Transverse colon (tissue), 4 donors: ENCODE measurements at places on chromosomes 2 and 18.

- DNase-seq, result no peak
- H3K4me3 ChIP-seq, result no peak overlapping the region
- peaks cover 29% of the 10 kb centered on the region for H3K4me1 ChIP-seq
- no peaks in the 10 kb centered on the region for H3K27me3 ChIP-seq
- no peak overlapping the region for H3K27ac ChIP-seq
- H3K36me3 ChIP-seq, result no peaks in the 10 kb centered on the region
These were observed 55.7 kb upstream of the EML4 start for GRCh38 chr2:42113452-42113851.

DNA sequence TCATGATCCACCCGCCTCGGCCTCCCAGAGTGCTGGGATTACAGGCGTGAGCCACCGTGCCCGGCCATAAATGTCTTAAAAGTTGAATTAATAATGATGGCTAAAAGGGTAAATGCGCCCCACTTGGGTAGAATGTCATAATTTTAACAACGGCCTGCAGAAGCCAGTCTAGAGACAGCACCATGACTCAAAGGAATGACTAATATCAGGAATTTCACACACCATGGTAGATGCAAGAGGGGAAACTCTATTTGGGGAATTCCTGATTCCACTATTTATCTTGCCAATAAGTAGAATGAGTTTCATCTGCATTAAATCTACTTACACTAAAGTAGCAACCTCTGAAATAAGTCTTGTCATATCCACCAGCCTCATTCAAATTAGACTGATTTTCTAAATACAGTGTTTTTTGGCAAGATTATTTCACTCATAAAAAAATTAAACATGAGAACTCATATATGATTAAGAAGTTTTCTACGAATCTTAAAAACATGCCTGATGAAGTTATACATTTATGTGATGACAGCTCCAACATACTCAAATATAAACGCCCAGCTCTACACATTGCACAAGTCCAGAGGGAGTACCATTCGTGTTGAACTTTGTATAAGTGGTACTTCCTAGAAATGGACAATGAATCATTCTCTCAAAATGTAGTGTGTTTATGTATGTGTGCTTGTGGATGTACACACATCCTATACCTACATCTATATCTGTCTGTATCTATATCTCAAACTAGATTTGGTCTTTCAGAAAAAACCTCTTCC is 309.7 kb downstream of the IRS1 start:
- no peak overlapping the region for H3K4me3 ChIP-seq
- H3K36me3 ChIP-seq, result no peaks in the 10 kb centered on the region
- no peak overlapping the region for H3K27ac ChIP-seq

DNA sequence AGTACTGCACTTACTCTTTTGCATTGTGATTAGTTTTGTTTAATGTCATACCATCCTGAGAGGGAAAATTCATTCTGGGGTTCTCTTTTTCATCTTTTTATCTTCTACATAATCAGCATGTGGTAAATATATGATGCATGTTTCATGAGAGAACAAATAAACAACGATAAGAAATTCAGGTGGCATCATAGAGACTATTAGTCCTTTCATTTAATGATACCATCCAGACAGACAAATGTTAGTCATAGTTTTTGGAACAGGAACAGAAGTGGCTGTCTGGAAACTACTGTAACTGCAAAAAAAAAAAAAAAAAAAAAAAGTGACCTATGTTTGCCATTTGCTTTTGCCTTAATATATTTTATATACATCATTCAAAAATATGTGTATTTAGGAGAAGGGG is 761.0 kb downstream of the EPHA4 start:
- no peak overlapping the region for H3K4me3 ChIP-seq
- no peak overlapping the region for H3K27ac ChIP-seq
- H3K36me3 ChIP-seq, result no peaks in the 10 kb centered on the region

- no peaks in the 10 kb centered on the region for H3K4me1 ChIP-seq
- no peak overlapping the region for H3K27ac ChIP-seq
These were observed 43.3 kb upstream of the SERPINB2 start for GRCh38 chr18:63844254-63844653.

DNA sequence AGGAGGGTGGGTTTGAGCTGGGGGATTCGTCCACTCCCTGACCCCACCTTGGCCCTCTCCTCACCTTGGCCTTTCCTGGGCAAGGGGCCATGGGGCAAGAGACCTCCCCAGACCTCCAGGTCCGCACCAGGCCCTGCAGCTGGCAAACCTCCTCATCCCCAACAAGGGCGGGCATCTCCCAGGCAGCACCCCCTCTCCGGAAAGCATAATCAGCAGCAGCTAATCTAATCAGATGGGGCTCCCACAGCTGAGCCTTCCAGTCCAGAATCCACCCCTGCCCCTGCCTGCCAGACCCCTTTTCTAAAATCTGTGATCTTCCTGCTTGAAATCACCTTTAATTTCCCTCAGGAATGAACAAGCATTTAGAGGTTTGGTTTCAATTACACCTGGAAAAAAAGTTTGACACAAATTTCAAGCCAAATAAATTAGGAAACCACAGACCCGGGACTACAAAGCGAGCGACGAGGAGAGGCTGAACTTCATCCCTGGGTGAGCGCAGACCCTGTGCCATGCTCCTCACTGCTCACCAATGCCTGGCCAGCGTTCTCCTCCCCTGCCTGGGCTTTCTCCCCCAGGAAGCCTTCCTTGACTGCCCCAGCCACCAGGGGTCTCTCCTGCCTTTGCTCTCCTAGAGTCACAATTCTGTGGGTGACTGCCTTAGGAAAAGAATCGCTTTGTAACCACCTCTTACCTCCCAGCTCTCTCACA is 143.0 kb upstream of the MYCN start:
- no peak overlapping the region for H3K4me3 ChIP-seq
- no peaks in the 10 kb centered on the region for H3K27me3 ChIP-seq
- H3K36me3 ChIP-seq, result no peaks in the 10 kb centered on the region
- H3K4me1 ChIP-seq, result no peaks in the 10 kb centered on the region

GRCh38 chr18:31250902-31251301 is 67.1 kb upstream of the DSG1 start:
- H3K27ac ChIP-seq, result no peak overlapping the region
- H3K4me1 ChIP-seq, result peaks cover 5% of the 10 kb centered on the region
- no peak overlapping the region for H3K4me3 ChIP-seq
- DNase-seq, result no peak

DNA sequence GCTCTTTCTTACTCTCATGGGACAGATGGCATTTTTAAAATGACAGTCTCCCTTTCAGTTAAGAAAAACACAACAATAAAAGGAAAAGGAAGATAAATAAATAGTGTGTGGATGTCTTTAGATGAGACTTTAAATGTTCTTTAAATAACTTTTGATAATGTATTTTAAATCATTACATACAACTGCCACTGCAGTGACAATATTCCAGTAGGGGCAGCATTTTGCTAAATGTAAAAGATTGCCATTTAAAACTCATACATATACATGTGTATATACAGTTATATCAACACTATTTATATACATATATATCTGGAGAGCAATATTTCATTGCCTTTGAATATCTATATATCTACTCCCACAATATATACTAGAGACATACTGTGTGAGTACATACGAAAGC is 90.7 kb downstream of the INO80D start:
- no peaks in the 10 kb centered on the region for H3K36me3 ChIP-seq
- DNase-seq, result no peak
- no peak overlapping the region for H3K27ac ChIP-seq
- no peaks in the 10 kb centered on the region for H3K4me1 ChIP-seq

GRCh38 chr18:72697706-72698105 is 153.6 kb upstream of the CBLN2 start:
- H3K27me3 ChIP-seq, result no peaks in the 10 kb centered on the region
- no peaks in the 10 kb centered on the region for H3K36me3 ChIP-seq
- no peak overlapping the region for H3K27ac ChIP-seq
- no peak for DNase-seq
- H3K4me3 ChIP-seq, result no peak overlapping the region

DNA sequence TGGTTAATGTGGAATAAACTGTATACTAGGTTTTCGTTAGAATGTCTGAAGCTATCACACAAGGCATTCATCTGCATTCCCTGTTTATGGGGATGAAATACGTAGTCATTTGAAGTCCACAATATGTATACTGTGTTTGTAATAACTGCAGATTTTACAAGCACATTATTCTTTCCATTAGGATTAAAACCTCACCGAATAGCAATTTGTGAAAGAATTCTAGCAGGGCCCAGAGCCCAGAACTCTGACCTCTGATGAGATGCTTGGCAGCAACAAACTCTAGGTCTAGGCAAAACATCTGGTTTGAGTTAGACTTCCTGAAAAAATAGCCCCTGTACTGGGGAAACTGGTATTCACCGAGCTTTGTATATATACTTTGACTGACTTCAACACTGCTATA is 158.2 kb downstream of the SRBD1 start:
- no peaks in the 10 kb centered on the region for H3K36me3 ChIP-seq
- DNase-seq, result no peak
- H3K4me3 ChIP-seq, result no peak overlapping the region
- no peaks in the 10 kb centered on the region for H3K4me1 ChIP-seq
- H3K27ac ChIP-seq, result no peak overlapping the region

DNA sequence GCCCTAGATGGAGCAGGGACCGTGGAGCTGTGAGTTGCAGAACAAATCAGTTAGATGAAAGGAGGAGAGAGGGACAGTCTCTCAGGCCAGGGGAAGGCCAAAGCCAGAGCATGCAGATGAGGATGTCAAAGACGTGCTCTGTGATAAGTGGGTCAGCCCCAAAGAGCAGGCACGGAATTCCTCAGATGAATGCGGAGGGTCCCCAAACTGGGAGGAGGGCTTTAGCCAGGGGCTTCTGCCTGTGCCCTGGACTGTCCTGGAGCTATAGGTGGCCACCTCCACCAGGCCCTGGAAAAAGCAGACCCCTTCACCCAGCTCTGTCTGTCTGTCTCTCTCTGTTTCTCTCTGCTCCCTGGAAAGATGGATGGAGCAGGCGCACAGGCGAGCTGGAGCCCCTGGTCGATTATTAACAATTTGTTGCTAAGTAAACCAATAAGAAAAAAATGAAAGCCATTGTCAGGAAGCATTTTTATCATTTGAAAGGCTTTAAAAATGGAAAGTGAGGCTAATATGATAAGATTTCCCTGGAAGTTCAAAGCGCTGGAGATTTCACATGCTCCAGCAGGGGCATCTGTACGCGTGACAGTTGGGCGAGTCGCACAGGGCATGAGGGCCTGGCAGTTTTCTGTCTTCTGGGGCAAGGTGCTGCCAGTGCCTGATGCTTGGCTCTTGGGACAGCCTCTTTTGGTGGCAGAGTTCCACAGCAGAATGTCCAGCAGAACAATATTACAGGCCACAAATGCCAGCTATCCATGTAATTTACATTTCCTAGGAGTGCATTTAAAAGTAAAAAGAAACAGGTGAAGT is 241.0 kb downstream of the GLI2 start:
- no peak overlapping the region for H3K4me3 ChIP-seq
- no peak for DNase-seq
- H3K27ac ChIP-seq, result no peak overlapping the region
- no peaks in the 10 kb centered on the region for H3K36me3 ChIP-seq
- H3K4me1 ChIP-seq, result no peaks in the 10 kb centered on the region

GRCh38 chr2:71798266-71799012 is 345.1 kb downstream of the DYSF start:
- no peaks in the 10 kb centered on the region for H3K36me3 ChIP-seq
- peak; percentile 15 for DNase-seq
- H3K27me3 ChIP-seq, result no peaks in the 10 kb centered on the region
- H3K27ac ChIP-seq, result no peak overlapping the region
- no peak overlapping the region for H3K4me3 ChIP-seq

DNA sequence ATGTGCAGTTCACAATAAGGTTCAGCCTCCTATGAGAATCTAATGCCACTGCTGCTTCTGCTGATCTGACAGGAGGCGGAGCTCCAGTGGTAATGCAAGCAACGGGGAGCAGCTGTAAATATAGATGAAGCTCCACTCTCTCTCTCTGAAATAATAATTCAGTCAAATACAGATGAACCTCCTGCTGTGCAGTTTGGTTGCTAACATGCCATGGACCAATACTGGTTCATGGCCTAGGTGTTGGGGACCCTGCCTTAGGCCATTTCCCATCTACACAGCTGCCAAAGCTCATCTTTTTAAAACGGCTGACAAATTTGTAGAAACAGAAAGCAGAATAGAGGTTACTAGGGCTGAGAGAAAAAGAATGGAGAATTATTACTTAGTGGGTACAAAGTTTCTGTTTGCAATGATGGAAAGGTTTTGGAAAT is 10.7 kb upstream of the HNRNPA3 start:
- no peaks in the 10 kb centered on the region for H3K4me1 ChIP-seq
- no peak overlapping the region for H3K4me3 ChIP-seq
- H3K27ac ChIP-seq, result no peak overlapping the region
- no peaks in the 10 kb centered on the region for H3K27me3 ChIP-seq
- DNase-seq, result no peak

GRCh38 chr2:133732982-133733900 is 165.0 kb upstream of the NCKAP5 start:
- no peak overlapping the region for H3K4me3 ChIP-seq
- DNase-seq, result no peak
- no peaks in the 10 kb centered on the region for H3K36me3 ChIP-seq

DNA sequence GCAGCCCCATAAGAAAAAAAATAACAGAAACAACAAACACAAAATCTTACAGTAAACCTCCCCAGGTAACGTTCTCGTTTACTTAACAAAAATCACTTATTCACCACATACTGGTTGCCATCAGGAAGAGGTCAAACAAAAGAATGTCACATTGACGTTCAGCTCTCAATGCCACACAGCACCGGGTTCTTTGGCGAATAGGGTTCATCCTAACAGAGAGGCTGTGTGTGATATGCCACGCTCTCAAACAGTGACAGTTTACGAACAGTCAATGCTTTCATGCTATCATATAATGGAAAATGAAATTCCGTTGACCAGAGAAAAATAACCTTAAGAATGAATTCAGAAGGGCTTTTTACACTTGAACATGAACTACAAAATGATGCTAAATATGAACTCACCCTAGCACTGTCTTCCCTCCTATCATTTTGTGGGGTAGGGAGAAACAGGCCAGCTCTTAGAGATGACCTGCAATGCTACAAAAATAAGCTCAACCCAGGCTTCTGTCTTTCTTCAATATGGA is 2.0 kb downstream of the TMEM163 start:
- no peaks in the 10 kb centered on the region for H3K36me3 ChIP-seq
- DNase-seq, result no peak
- peaks cover 94% of the 10 kb centered on the region for H3K27me3 ChIP-seq
- H3K27ac ChIP-seq, result no peak overlapping the region
- peaks cover 8% of the 10 kb centered on the region for H3K4me1 ChIP-seq
- H3K4me3 ChIP-seq, result no peak overlapping the region

DNA sequence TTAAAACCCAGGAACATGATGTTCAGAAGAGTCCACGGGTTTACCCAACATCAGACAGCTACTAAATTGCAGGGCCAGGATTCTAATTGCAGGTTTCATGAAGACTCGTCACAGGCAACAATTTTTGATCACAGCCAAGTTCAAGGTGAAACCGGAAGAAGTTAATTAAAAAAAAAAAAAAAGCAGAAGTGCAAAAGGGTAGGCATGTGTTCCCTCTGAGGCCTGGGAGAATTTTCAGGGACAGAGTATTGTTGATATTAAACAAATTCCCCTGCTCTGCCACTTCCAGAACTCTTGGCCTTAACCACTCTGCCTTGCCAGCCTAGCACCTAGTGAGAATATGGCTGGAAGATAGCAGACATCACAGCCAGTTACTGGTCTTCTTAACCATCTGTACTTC is 99.4 kb upstream of the TRIB2 start:
- H3K27me3 ChIP-seq, result no peaks in the 10 kb centered on the region
- no peaks in the 10 kb centered on the region for H3K36me3 ChIP-seq
- no peaks in the 10 kb centered on the region for H3K4me1 ChIP-seq
- H3K4me3 ChIP-seq, result no peak overlapping the region
- DNase-seq, result no peak

GRCh38 chr2:241334813-241335212 is 19.1 kb downstream of the SEPTIN2 start:
- H3K4me1 ChIP-seq, result peaks cover 5% of the 10 kb centered on the region
- H3K36me3 ChIP-seq, result no peaks in the 10 kb centered on the region
- DNase-seq, result no peak
- H3K27me3 ChIP-seq, result no peaks in the 10 kb centered on the region
